Spleen (tissue), 13 donors: ENCODE measurements at places on chromosomes 5 and 9. TPM values are rescaled to one million over a fixed set of nuclear protein-coding genes. Genes with fewer than 3 reads are reported as not detected.

DNA sequence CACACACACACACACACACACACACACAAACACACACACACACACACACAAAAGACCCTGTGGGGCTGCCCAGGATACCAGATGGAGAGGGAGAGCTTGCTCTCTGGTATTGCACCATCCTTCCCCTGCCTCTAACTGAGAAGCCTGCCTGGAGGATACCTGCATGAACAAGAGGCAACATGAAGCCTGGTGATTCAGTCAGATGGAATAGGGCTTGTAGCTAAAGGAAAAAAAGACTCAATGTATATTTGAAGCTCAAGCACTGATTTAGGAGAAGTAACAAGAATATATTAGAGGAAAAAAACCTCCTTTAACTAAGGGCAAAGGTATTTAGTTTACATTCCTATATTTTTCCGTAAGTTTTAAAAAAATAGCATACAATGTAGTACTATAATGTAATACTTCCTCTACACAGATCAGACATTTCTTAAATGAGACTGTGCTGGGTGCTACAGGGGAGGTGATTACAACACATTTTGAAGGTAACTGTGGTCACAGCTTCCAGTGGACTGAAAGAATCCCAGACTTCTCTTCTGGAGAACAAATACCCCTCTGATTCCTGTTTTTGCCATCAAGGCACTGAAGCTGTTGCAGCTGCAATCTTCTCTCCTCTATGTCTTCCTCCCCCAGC lies 169.3 kb downstream of the DCP2 start:
- DNase-seq = no peak

RNF208 gene
- 5.4 TPM for polyA plus RNA-seq

GRCh38 chr5:133113331-133114061 lies 61.7 kb downstream of the HSPA4 start:
- DNase-seq = no peak

STXBP1 gene
- 7.6 TPM for polyA plus RNA-seq

BHMT2 gene
- polyA plus RNA-seq = 0.17 TPM

C5orf52 gene
- polyA plus RNA-seq = not detected

GRCh38 chr9:135240871-135241311 lies 153.4 kb downstream of the OLFM1 start:
- peak; percentile 29 for DNase-seq

DNA sequence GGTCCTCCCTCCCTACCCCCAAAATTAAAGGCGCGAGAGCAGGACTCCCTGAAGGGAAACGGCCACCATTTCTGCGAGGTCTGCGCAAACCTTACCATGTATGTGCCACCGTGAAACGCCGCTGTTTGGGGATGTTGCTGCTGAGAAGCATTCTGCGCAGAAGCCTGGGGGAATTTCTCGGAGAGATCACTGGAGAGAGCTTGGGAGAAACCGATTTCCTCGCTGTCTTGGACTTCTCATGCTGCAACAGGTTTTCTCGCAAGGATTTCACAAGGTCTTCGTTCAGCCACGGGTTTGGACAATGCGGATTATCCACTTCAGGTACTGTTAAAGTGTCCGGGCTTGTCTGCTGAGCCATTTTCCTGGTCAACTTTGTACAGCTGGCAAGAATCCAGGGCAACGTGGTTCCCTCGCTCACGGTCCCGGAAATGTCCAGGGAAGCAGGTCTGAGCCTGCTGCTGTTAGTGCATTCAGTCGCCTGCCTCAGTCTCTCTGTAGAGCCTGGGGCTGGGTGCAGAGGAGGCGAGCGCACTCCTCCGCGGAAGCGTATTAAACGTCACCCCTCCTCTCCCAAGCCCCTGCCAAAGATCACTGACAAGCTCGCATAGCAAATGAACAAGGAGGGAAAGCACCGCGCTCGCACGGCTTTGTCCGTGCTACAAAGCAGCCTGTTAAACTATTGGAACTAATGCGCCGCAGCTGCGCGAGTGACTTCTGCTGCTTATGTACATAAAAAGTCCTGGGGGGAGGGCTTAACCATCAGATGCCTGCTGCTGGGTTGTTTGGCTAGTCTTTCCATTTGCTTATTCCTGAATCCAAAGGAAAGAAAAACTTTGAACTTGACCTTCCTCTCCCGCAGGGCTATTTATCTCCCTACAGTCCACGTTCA lies 125.1 kb downstream of the PDE4D start:
- peak; percentile 83 for DNase-seq

GRCh38 chr5:150065346-150065745 lies 21.0 kb downstream of the CSF1R start:
- DNase-seq = peak; percentile 78

CYLC2 gene
- polyA plus RNA-seq = not detected

- DNase-seq = no peak
These were observed 21.0 kb upstream of the TRIM52 start for GRCh38 chr5:181281984-181282316.

DNA sequence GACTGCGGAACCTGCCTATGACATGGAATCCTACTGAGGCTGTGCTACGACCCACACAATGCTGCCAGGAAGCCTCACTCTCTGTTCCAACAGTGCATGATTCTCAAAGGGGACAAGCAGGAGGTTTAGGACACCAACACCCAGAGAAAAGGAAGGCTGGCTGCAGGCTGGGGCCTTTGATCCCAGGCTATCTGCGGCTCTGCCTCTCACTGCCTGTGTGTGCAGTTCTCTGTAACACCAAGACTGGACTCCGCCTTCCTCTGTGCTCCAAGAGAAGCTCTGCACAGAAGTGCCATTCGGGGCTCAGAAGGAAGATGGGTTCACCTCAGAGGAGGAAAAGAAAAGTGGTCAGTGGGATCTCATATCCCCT lies 20.5 kb downstream of the ANKH start:
- DNase-seq = no peak

DNA sequence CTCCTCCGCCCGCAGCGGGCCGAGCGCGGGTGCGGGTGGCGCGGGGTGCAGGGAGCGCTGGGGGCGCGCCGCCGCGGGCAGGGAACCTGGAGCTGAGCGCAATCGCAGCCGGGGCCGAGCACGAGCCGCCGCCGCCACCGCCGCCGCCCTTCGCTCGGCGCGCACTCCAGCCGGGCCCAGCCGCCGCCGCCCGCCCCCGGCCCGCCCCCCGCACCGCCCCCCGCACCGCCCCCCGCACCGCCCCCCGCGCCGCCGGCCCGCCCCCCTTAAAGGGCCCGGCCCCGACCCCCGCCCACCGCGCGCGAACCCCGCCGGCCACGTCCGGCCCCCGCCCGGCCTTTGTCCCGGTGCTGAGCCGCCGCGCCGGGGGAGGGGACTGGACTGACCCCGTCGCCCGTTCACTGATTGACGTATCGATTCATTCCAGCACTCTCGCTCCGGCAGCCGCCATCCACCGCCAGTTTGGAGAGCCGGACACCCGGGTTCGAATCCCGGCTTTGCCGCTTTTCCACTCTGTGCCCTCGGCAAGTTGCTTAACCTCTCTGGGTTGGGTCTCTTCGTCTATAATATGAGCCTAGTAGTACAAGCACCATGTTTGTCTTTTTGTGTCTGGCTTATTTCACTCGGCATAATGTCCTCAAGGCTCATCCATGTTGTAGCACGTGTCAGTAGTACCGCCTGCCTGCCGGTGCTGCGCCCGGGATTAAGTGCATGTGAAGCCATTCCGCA lies at the start of gene SH3PXD2B:
Gene SH3PXD2B, minus strand, starts transcription at position 168 of the 729 bp plus-strand sequence. CDS start 173 bp downstream, outside the sequence.
- DNase-seq = peak; percentile 81

CDKN2B gene
- polyA plus RNA-seq = 4.4 TPM

BARHL1 gene
- polyA plus RNA-seq = not detected

DNA sequence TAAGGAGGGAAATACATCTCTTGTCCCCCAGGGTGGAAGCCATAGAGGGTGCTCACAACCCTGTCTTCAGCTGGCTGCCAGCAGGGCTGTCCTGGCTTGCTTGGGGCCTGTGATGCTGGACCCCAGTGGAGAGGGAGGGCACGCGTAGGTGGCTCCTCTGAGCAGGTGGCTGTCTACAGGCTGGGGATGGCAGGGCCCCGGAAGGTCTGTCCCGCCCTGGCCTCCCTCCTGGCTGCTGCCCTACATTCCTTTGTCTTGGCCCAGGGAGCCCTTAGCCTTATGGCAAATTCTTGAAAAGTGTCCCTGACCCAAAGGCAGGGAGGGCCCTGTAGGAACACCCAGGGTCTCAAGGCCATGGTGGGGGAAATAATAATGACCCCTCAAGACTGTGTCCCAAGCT lies 224.4 kb downstream of the HSPA4 start:
- no peak for DNase-seq

FRMD3 gene
- polyA plus RNA-seq = 0.82 TPM

OR1J2 gene
- not detected for polyA plus RNA-seq

ADAMTSL1 gene
- 0.35 TPM for polyA plus RNA-seq

GRCh38 chr5:79032031-79032695 lies 37.3 kb downstream of the DMGDH start:
- DNase-seq = no peak

DNA sequence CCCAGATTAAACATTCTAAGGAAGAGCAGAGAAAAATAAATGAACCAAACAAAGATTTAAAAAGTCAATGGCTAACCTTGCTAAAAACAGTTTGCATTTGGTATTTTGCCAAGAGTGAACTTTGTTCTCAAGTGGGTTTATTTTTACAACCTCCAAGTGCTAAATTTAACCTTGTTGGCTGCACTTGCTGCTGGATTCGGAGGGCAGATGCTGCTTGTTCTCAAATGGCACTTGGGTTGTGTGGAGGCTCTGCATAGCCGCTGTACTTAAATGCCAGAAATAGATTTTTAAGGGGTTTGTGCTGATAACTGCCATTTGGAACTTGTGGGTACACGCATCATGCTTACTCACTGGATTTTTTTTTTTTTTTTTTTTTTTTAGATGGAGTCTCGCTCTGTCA lies 13.3 kb upstream of the SPATA24 start:
- DNase-seq = no peak

IRX2 gene
- polyA plus RNA-seq = 0.03 TPM

ADGRD2 gene
- not detected for polyA plus RNA-seq
